HT1080 (cell line): ENCODE measurements at places on chromosomes 6 and 20.

DNA sequence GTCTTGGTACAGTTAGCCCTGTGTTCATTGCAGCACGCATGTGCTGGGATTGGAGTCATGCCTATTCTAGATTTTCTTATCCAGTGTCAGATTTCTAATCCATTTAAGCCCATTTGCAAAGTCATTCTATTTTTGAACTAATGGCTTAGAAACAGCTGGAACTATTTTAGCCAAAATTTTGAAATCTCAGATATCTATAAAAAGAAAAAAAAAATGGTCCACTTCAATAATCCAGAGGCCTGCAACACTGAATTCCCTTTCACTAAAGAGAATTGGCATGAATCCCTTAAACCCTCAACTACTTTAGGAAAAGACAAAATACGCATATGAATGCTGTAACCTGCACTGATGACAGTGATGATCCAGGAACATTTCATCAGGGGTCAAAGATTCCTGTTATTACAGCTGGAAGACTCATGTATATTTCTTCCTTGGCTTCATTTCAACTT lies 1.5 kb downstream of the COL21A1 start:
- DNase-seq, result no peak

GRCh38 chr6:3726421-3726820 lies 25.1 kb downstream of the PXDC1 start:
- no peak for DNase-seq

DNA sequence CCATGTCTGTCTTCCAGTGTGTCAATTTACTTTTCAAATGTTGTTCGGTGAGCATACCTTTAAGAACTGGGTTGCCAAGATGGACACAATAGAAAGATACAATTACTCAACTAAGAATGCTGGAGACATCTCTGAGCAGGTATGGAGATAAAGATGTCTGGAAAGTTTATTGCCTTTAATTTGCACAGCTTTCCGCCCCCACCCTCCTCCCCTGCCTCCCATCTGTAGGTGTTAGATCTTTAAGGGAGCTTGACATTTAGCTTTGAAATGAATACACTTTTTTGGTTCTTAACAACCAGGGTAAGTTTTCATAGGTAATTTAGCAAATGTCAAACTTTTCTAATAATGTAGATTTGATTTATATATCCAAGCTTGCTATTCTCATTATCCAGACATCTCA lies 104.4 kb downstream of the BTBD3 start:
- no peak for DNase-seq

DNA sequence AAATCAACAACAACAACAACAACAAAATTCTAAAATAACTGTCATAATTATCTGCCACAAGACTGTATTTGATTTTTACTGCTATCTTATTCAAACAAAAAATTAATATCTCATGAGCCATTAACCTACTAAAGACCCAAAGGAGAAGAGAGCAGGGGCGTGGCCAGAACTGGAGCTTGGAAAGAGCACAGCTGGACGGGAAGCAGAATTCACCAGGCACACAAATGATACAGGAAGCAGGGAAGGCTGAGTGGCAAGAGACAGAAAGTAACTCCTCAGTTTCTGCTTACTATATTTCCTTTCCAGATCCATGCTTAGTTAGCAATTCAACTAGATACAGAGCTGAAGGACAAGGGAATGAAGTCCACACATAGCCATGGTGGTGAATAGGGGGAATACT lies 54.4 kb downstream of the FKBP5 start:
- no peak for DNase-seq

GRCh38 chr6:162973980-162974379 lies 246.2 kb downstream of the PACRG start:
- DNase-seq, result no peak

DNA sequence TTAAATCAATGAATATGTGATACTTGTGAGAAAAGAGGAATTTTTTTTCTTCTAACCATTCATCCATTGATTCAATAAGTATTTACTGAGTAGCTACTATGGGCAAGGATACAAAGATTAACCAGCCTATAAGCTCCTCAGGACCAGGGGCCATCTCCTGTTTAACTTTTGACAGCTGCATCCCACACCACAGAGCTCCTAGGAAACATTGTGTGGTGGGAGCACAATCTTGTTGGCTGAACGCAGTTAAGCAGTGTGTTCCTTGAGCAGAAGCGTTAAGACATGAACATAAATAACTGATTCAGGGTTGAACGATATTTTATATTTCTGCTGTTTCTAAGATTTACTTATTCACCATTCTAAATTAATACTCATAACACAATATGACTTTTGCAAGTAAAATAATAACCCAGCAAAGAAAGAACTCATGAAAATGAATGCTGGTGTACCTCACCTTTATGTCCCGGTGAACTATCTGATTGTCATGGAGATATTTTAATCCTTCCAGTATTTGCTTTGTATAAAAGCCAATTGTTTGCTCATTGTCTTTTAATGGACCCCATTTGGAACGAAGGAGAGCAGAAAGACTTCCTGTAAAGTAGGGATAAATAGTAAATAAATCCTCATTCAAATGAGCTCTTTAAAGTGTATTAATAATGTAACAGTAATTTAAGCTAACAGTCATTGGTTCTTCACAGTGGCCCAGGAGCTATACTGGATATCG lies 62.6 kb upstream of the MAP7 start:
- DNase-seq, result no peak

DNA sequence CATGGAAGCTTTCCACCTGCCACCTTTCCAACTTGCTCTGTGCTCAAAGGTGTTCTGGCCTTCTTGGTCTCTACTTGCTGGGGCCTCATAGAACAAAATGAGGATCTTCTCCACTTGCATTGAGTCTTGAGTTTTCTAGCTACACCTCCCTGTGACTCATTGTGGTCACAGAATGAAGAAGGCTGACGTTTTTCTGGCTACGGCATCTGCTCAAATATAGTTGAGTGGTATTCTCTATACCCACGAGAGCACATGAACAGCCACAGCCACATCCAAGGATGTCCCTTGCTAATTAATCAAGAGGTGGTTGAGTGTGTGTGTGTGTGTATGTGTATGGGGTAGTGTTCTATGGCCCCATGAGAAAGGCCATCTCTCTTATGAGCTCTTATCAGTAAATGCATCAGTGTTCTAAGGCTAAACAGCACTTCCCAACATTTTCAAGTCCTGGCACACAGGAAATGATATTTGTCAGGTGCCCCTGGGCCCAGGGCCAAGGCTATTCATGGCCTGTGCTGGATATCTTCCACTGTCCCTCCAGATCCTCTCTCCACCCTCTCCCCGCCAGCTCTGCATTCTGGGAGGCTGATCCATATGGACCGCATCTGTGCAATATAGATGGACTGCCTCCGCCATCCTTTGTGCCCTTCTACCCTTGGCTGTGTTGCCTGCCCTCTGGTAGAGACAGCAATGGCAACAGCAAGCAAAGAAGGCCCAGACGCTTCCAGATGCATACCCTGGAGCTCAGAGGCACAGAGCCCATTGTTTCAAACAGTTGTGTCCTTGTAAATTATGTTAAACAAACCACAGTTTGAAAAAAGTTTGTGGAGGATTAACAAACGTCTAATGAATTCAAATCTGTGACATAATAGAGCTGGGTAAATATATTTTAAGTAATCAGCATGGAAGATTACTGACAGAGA lies 150.2 kb downstream of the LRFN2 start:
- peak; percentile 87 for DNase-seq

DNA sequence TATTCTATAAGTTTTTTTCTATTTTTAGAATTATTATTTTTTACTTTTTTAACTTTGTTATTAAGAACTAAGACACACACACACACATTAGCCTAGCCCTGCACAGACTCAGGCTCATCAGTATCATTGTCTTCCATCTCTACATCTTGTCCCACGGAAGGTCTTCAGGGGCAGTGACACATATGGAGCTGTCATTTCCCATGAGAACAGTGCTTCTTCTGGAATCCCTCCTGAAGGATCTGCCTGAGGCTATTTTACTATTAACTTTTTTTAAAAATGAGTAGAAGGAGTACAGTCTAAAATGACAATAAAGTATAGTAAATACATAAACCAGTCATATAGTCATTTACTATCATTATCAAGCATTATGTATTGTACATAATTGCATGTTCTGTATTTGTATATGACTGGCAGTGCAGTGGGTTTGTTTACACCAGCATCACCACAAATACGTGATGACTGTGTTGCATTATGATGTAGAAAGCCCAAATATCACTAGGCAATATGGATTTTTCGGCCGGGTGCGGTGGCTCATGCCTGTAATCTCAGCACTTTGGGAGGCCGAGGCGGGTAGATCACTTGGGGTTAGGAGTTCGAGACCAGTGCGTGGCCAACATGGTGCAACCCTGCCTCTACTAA lies 57.9 kb downstream of the HIVEP1 start:
- no peak for DNase-seq

DNA sequence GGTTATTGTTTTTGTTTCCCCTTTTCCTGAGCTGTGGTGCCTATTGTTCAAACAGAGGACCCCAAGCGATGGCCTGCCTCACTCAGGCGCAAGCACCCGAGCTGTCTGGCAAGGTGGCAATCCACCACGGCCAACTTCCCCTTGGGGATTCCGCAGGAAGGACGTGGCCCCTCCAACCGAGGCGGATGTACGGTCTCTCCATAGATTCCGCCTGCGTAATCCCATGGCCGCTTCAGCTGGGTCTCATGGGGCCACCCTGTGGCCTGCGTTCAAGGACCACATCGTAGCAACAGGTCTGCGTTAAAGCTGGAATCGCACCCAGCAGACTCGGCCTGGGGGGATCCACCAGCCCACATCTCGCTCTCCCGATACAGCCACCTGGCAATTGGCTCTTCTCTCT lies 79.9 kb downstream of the CEBPB start:
- DNase-seq, result no peak

DNA sequence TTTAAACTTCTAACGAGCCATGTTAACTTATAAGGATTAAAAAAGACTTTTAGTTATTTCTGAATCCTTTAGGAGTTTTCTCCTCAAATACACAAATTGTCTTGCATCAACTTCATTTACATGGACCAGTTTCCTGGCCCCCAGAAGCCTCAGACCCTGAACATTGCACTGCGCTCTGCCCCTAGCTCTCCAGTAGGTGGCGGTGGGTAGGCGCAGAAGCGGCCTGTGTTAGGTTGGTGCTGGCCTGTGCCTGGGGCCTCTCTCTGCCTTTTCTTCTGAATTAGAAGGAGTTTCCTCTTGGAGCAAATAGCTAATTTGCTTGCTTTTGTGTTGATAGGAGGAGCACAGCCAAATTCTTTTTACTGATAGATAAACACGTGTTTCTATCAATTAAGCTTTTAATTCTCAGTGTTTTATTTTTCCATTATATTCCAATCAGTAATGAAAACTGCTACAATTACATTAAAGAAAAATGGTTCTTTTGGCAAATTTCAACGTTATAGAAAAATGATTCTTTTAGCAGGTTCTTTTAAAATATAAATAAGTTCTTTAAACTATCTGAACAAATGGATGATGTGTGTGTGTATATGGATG lies 44.4 kb downstream of the DTD1 start:
- peak; percentile 47 for DNase-seq

DNA sequence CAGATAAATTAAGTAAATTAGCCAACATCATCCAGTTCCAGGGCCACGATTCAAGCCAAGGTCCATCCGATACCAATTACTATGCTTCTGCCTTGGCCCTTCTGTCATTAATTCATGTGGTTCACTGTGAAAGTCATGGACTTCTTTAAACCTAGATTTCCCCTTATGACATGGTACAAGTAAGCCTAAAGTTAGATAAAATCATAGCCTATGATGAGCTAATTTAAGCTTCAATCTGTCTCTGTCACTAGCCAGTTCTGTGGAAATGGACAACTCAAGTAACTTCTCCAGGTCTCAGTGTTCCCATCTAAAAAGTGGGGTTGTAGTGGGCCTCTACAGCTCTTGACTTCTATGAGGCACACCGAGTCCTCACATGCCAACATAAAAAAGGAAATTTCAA lies 225.5 kb upstream of the MARCKS start:
- no peak for DNase-seq

DNA sequence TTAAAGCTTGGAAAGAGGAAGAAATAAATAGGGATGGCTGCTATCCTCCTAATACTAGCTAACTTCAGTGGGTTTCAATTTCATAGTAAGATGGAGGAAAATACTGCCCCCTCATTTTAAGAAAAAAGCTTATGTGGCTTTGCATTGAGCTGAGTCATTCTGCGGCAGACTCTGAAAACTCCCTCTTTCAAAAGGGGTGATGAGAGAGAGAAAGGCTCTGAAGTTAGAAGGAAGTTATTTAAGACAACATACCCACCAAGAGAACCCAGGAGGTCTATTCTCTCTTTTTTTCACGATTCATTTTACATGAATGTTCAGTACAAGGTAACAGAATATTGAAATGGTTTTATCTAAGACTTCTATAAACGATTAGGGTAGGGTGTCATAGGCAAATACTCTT lies 4.5 kb downstream of the PRDM13 start:
- peak; percentile 19 for DNase-seq

DNA sequence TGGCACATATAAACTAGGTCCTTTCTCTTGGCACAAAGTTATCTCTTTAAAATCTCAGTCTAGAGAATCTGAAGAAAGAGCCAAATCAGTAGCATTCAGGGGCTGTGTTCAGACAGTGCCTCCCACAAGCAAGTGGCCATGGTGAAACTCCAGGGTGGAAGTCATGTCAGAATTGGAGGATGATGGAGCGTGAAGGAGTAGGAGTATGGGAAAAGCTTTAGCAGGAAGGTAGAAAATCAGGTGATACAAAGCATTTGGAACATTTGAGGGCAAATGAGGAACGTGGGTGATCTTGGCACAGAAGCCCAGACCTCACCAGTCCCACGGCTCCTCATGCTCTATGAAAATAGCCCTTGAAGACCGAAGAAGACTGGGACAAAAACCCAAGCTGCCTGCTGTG lies 2.8 kb upstream of the HLA-DQB1 start:
- no peak for DNase-seq

DNA sequence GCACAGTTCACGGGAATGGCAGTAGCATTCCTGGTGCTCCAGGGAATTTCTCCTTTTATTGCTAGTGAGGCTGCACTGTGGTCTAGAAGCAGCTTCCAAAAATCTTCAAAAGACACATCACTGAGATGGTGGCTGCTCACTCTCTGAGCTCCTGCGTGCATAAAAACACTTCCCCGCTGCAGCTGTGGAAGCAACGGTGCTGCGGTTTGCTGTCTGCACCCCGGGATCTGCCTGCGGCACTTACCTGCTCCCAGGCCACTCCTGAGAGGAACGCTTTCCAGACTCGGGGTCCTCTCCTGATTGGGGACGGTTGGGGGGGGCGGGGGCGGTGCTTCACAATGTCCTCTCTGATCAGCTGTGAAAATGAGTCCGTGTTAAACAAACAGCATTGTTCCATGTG lies 77.9 kb downstream of the TMEM242 start:
- no peak for DNase-seq

DNA sequence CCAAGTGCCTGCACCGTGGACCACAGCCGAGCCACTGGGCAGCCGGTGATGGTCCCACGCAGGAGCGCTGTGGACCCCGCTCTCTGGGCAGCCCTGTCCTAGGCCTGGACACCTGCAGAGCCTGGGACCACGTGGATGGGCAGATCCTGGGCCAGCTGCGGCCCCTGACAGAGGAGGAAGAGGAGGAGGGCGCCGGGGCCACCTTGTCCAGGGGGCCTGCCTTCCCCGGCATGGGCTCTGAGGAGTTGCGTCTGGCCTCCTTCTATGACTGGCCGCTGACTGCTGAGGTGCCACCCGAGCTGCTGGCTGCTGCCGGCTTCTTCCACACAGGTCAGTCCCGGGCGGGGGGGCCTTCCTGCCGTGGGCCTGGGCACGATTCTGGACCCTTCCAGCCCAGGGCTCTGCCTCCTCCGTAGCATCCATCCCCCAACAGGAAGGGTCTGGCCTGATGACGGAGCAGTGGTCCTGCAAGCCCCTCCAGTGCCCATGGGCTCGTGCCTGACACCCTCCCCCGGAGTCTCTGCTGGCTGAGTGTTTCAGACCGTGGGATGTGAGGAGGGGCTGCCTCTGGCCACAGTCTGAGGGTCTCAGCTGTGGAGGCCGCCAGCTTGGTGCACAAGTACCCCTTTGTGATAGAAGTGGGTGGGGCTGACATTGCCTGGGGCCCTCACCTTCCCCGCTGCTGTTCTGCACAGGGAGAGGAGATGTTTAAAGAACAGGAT lies 572 bp downstream of the BIRC7 start:
- DNase-seq, result no peak
